NCI-H510A treated with DMSO at 0.1 percent for 48 hours (cell line): ENCODE measurements at places on chromosomes 4 and X.

DNA sequence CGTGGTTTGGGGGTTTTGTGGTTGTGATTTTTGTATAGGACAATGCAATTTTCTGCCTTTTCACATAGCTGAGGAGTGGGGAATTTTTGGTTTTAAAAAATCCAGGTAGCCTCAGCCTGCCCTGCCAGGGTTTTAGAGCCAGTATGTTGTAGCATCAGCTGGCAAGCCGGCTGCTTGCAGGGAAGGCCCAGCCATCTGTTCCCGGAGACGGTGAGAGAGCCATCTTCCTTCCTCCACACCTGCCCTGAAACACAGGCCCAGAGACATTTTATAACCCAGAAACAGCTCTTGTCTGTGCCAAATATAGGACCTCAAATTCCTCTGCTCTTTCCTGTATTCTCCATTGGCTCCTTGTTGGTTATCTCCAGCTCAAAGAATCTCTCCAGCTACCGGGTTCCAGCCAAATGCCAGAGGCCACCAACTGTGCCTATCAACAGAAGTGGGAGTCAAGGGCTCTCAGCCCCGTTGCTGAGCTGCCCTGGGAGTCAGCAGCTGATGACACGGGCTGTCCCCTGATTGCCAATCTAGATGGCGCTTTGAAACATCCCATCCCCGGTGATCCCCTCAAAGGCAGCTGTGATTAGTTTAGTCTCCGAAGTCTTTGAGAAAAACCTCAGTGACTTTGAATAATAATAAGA is 595.2 kb downstream of the MID1IP1 start:
- DNase-seq = peak; percentile 67

- DNase-seq = no peak
These were observed 5.8 kb upstream of the TMEM271 start for GRCh38 chr4:581753-582361.

DNA sequence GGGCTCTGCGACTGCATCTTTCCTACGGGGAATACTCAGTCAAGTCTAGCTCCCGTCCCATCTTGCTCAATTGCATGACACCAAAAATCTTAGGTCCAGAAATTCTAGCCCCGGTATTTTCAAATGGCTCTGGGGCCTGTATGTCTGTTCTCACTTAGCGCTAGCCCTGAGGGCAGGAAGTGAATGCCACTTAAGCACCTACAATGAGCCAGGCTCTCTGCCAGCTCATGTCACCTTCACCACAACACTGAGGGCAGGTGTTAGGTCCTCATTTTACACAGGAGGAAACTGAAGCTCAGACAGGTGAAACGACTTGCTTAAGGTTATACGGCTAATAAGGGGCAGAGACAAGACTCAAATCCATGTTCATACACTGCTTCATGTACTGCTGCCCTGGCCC is 282.8 kb downstream of the PPP1R2C start:
- peak; percentile 70 for DNase-seq

DNA sequence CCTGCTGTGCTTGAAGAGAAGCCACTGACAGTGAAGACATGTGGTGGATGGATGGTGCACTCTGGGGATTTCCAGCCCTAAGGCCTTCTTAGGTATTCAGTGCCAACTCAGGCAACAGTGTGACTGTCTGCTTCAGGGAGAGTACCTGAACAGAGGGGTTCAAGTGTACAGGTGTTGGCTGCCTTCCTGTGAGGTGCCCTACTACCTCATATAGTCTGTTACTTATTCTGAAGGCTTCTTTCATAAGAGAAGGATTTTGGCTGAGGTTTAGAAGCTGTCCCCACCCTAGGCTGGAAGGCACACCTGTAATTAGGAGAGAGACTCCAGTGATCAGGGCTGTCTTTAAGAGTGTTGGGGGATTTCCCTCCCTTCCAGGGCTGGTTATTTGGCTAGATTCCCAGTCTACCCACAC is 1.8 kb downstream of the FTHL17 start:
- no peak for DNase-seq

GRCh38 chrX:40209951-40210617 is 112.3 kb upstream of the BCOR start:
- DNase-seq = no peak

- no peak for DNase-seq
These were observed 7.5 kb downstream of the AMER1 start for GRCh38 chrX:64198036-64198435.

GRCh38 chr4:125198916-125199315 is 115.8 kb upstream of the FAT4 start:
- no peak for DNase-seq

- DNase-seq = peak; percentile 1
These were observed 89.0 kb upstream of the MAPK10 start for GRCh38 chr4:86448871-86449270.

GRCh38 chr4:3651267-3651845 is 114.8 kb upstream of the ADRA2C start:
- no peak for DNase-seq

GRCh38 chr4:99625369-99625768 is 32.3 kb downstream of the C4orf54 start:
- DNase-seq = no peak

- DNase-seq = no peak
These were observed 372.1 kb upstream of the SMIM31 start for GRCh38 chr4:164381859-164382258.

GRCh38 chr4:71050809-71051208 is 57.4 kb downstream of the DCK start:
- no peak for DNase-seq

GRCh38 chr4:183766140-183766539 is 107.0 kb downstream of the TRAPPC11 start:
- no peak for DNase-seq

DNA sequence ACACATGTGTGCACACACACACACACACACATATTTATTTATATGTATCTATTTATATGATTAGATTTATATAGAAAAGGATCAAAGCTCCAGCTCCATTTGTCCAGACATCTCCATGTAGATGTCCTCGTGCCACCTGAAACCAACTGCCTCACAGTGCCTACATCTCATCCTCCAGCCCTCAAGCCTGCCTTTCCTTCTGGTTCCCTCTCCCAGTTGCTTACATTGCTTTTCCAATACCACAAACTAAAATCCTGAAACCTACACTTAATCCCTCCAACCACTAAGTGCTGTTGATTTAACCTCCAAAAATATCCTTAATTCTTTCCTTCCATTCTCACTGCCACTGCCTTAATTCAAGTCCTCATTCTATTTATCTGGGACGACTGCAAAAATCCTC is 51.4 kb downstream of the STBD1 start:
- DNase-seq = no peak

DNA sequence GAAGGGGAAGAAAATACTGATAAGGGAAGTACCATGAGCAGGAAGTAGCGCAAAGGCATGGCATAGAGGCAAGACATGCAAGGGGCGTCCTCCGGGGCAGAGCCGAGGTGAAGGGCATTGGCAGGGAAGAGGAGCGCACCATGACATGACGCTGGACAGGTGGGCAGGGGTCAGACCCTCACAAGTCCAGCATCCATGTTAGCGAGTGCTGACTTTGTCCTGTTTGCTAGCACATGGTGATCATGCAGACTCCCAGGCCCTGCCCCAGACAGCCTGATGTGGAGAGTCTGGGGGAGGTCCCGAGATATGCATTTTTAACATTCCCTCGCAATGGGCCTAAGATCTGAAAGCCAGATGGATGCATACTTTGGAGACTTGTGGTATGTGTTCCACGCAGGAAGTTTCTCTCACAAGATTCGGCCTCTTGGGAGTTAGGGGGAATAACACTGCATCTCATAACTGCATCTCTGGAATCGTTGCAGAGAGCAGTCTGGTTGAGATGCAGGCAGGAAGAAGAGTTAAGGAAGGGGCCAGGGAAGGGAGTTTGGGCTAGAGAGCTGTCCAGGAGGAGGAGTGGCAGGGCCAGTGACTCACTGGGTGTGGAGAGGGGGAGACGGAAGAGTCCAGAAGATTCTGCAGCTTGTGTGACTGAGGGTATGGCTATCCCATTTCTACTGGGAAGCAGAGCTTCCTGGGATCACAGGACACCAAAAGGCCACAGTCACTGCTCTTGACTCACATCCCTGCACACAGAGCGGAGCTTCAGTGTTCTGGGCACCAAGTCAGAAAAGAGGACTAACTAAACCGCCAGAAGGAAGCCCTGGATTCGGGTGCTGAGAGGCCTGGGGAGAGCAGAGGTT is 59.7 kb downstream of the FAM184B start:
- no peak for DNase-seq

- no peak for DNase-seq
These were observed 8.8 kb downstream of the C4orf50 start for GRCh38 chr4:6009452-6009851.
